ENCODE measurements at places on chromosomes 7 and 10.

GRCh38 chr7:118586248-118586647 lies 361.7 kb downstream of the ANKRD7 start:
- DNase-seq: no peak

DNA sequence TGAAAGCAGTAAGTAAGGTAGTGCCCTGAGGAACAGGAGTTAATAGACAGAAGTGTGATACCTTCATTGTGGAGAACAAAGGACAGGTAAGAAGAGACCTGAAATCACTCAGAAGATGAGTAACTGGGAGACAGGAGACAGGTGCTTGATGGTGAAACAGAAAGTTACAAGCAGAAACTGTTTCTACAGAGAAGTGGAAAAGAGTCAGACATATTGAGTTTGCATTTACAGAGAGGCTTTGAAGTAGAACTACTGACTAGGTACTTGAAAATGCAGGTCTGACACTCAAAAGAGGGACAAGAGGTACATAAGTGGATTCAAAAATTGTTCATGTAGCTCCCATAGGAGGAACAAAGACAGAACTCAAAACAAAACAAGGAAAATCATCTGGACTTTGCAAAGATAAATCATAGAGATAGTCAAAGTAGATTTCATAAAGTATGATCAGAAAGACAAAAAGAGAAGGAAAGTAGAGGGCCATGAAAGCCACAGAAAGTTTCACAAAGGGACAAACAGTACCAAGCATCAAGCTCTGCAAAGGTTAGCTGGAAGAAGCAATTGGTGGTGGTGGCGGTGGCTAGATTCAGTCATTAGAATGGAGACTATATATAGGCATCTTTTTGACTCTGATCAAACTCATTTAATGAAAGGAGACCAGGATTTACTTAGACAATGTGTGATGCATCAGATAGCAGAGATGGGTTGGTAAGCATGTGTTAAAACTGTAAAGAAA lies 198.4 kb downstream of the PCLO start:
- no peak for DNase-seq

GRCh38 chr7:91636129-91636724 lies 244.3 kb downstream of the MTERF1 start:
- no peak for DNase-seq

DNA sequence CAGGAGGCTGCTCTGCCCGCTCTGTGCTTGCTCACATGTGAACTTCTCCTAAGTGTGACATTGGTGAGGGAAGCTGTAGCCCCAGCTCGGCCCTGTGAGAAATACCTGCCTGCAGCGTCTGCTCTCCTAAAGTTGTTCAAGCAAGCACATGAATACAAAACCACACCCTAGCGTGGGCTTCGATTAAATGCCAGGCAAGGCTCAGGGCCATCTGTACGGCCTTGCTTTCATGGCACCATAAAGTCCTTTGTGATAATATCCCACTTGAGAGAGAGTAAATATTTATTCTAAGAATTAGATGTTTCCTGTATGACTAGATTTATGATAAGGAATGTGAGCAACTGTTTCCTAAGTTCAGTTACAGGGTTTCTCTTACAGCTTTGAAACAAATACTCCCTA lies 262.8 kb upstream of the KLF14 start:
- DNase-seq: no peak

DNA sequence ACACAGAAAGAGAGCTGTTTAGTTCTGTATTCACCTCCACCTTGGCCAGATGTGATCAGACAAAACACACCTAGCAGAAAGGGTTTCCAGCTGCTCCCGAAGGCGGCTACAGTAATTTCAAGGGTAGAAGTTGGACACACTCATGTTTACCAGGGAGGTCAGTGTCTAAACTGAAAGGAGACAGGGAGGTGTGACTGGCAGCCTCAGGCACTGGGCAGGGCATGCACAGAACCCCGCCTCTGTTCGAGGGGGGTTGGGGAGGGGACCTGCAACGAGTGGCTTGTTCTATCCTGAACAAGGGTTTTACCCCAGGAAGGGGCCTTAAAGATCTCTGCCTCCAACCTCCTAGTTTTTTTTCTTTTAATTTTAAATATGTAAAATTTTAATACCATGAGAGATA lies 49.6 kb downstream of the BPGM start:
- no peak for DNase-seq

DNA sequence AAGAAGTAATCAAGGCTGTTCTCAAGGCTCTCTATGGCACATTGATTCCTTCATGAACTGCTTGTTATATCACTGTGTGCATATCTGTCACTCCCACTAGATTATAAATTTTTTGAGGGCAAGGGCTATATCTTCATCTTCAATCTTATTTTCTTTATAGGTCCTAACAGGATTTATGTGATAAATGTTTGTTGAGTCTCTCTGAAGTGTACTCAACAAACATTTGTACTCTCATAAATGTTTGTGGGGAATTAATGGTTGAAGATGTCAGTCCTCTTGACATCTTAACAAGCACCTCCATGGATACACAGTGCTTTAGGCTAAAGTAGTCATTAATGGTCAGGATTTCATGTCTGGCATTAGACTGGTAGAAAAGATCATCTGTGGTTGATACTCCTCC lies 143.2 kb downstream of the RNLS start:
- DNase-seq: no peak

DNA sequence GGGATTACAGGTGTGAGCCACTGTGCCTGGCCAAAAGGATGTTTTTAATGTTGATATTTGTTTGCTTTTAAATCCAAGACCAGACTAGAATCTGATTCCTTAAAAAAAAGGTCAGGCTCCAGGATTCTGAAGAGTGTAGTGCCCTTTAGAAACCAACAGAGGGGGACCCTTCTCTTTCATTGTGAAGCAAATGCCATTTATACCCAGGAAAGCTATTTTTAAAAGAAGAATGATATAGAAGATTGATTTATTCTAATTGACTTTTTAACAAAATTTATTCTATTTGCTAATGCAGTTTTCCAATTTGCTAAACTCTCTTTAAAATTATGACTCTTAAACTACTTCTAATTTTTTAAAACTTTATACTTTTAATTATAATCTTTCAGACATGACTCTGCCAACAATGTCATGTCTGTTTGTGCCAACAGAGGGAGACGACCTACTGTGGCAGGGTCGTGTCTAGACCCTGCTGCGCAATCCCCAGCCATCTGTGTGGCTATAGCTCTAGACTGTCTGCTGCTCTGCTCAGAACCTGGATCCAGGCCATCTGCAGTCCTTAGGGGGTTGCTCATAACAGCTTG lies 201.0 kb upstream of the IMMP2L start:
- DNase-seq: peak; percentile 27

DNA sequence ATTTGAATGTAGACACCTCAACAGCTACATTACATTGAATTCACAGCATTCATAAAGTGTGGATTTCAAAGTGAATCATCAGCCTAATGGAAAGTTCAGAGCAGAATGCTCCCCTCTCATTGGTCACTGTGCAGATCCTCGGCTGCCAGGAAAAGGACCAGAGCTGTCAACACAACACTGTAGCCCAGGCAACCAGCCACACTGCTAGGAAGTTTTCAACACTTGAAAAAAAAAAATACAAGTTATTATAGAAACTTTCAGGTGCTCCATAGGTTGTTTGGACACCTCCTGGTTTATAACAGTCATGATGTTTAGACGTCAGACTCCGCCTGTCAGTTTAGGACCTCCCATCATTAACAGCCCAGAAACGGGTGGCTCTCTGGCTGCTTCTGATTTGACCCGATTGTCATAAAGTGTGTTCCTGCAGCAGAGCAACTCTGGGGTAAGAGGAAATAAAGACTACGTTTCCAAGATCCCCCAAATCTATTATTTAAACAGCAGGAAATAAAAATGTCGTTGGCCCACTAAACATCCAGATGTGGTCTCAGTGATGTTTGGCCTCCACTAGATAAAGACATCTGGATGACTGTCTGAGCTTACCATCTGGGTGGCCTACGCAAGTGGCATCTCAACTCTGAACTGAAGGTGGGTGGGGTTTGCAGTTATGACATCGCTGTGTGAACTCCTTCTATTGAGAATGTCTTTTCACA lies 117.4 kb downstream of the CABCOCO1 start:
- DNase-seq: no peak

- DNase-seq: no peak
These were observed 23.5 kb downstream of the HTR5A start for GRCh38 chr7:155093596-155093995.

DNA sequence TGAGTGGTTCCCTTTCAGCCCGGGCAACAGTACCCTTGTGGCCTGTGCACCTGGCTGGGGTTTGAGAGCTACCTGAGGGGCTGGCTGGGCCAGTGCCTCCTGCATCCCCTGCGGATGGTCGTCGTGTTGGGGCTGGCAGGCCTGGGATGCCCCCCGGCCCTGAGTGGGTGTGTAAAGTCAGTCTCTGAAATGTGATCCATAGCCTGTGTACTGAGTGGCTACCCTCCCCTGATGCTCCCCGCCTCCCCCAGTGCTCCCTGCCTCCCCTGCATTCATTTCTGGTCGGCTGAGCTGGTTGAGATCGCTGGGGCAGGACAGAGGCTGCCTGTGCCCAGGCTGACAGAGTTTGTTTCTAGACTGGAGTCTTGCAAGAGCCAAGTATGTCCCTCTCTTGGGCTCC lies 9.3 kb downstream of the ZNF316 start:
- DNase-seq: no peak

DNA sequence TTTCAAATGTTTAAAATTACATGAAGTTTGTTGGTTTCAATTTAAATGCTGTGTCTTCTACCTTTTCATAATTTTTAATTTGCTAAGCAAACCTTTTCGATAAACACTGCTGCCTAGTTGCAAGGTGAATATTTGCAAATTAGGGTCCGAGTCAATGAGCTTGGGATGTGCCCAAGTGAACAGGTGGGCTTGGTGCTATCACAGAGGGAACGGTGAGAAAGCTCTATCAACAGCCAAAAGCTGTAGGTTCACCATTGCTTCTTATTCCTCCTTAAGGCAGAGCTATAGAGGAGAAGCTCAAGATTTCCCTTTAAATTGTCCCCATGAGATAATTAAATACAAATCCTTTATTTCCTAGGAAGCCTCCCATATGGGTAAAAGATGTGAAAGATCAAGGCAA lies 245.3 kb upstream of the CELF2 start:
- DNase-seq: no peak

DNA sequence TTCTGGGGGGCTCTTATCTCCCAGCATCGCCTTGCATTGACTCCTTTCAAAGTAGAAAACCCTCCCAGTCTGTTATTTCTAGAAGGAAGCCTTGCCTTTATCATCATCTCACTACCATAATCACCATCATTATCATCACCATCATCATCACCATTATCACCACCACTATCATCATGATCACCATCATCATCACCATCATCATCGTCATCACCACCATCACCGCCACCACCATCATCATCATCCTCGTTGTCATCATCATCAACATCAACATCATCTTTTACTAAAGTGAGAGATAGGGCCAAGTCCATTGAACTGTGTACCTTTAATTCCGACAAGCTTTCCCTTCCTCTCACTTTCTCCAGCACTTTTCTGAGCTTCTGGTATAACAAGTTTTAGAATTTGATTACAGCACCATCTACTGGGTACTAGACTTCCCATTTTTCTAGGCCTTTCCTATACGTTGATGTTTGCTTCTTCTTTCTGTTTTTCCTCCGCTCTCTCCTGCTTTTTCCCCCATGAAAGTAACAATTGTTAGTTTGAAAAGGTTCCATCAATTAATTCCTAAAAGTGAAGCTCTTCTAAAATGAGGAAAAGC lies 226.4 kb downstream of the BUB3 start:
- DNase-seq: no peak

DNA sequence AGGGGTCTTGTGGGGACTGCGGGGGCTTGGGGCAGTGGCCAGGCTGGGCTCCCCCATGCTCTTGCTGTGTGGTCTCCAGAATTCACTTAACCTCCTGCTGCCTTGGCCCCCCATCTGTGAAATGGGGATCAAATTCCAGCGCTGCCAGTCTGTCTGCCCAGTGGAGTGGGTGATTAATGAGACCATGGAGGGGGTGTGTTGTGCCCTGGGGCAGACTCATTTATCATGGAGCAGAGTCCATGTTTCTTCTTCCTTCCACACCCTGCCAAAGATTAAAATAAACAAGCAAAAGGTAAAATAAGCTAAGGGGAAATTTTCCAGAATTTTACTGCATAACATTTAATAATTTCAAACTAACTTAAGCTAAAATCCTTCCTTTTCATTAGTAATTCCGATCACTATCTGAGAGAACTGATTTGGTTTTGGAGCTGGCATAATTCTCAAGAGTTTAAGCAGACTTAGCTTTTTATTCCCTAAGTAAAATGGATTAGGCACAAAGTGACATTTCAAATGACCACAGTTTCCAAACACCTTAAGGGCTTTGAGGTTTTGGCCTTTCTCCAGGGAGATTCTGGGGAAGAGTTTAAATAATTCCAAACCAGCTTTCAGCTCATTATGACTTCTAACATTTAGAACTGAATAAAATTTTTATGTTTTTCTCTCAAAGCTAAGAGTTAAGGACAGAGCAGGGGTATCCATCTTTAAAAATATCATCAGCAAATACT lies 211.9 kb downstream of the CXCL12 start:
- no peak for DNase-seq

DNA sequence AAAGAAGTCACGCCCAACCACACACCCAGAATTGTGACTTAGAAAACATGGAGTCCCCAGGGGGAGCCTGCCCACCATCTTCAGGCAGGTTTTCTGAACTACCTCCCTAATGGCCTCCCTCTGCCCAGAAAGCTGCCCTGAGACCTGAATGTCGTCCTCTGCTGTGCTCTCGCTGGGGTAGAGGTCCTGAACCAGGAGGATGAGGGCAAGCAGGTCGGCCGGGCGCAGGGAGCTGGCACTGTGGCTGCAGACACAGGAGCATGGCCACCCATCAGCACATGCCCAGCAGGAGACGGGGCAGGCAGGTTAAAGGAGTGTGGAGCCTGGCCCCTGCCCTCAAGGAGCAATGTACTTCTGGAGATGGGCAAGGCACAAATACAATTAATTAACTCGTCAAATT lies 15.4 kb upstream of the PYROXD2 start:
- DNase-seq: no peak

- DNase-seq: no peak
These were observed 5.2 kb downstream of the FAM133B start for GRCh38 chr7:92584953-92585352.

DNA sequence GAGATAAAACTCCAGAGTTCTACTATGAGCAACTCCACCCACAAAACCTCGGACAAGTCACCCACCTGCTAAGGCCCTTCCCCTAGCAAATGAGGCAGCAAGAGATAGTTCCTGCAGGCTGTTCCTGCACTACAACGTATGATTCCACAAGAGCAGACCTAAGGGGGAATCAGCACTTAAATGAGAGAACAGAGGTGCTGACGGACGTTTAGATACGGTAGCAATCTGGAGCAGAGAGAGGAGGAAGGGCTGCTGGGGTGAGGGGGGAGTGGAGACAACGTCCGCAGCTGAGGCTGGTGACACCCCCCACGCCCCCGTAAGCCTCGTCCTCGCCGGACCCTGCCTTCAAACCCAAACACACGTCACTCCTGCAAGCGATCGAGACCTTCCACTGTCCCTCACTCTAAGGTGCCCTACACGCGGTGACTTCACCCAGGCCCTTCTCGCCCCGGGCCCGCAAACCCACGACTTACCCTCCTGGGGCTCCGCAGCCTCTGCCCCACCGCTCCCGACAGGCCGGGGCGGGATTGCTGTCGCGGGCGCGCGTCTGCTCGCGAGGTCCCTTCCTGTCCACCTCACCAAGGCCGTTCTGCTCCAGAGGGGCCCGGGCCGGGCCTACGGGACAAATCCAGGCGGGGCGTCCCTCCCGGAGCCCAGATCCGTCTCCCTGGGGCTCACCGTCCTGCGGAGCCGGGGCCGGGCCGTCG lies 635 bp downstream of the ZNF12 start:
- peak; percentile 24 for DNase-seq

Measured in HuH-7.5 (cell line).